ENCODE measurements at places on chromosomes 3 and 15.

GRCh38 chr3:120773932-120774331 is 31.4 kb downstream of the GTF2E1 start:
- DNase-seq: no peak

DNA sequence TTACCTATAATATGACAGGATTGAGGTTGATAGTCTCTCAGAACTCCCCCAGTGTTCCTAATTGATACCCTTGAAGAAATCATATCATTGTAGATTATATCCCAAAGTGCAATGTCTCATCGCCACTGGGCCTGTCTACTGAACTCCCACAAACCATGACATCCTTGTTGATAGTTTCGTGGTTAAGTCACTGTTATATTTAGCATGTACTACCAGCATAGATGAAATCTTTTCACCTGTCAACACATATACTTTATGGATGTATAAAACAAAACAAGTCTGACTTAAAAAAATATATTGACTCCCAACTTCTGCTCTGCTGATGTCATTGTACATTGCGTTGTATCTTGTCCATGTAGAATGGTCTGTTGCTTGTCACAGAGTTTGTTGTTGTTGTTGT is 128.1 kb downstream of the IQCH start:
- DNase-seq: no peak

GRCh38 chr15:75058127-75058905 is 34.9 kb downstream of the PPCDC start:
- DNase-seq: no peak

- peak; percentile 51 for DNase-seq
These were observed 61.0 kb downstream of the KLF13 start for GRCh38 chr15:31387479-31388118.

GRCh38 chr3:143697975-143698374 is 150.3 kb downstream of the SLC9A9 start:
- no peak for DNase-seq

DNA sequence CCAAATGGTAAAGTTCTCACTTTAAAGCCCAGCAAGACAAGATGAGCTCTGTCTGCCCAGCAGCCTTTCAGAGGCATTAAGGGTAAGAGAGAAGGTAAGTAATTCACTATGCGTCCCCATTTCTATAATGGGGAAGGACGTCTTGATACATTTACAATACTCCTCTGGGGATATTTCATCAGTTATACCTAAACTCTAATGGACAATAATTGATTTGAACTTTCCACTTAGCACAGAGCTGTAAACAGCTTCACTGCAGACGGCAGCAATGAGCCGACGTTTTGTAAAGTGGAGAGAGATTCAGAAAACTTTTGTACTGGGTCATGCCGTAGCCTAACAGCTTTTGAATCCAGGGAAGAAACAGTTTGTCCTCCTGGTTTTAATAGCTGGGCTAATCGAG is 127.4 kb downstream of the TIGIT start:
- no peak for DNase-seq

DNA sequence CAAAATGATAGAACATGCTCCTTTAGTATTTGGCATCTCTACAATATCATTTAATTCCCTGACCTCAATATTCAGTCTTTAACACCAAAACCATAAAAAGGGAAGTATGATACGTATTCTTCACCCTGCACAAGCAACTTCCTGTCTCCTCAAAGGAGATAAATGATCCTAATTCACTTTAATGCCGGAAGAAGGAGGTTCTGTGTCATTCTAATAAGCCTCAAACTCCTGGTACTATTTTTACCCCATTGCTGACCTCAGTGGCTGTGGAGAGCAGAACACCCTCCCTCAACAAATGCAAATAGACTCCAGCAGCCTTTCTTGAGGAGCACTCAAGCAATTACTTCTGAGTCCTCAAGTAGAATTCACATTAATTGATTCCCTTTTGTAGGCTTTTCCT is 173.3 kb downstream of the TMEM108 start:
- DNase-seq: no peak

GRCh38 chr3:172673210-172673679 is 37.6 kb downstream of the NCEH1 start:
- DNase-seq: peak; percentile 70

GRCh38 chr3:134743006-134743405 is 52.1 kb upstream of the EPHB1 start:
- DNase-seq: no peak

DNA sequence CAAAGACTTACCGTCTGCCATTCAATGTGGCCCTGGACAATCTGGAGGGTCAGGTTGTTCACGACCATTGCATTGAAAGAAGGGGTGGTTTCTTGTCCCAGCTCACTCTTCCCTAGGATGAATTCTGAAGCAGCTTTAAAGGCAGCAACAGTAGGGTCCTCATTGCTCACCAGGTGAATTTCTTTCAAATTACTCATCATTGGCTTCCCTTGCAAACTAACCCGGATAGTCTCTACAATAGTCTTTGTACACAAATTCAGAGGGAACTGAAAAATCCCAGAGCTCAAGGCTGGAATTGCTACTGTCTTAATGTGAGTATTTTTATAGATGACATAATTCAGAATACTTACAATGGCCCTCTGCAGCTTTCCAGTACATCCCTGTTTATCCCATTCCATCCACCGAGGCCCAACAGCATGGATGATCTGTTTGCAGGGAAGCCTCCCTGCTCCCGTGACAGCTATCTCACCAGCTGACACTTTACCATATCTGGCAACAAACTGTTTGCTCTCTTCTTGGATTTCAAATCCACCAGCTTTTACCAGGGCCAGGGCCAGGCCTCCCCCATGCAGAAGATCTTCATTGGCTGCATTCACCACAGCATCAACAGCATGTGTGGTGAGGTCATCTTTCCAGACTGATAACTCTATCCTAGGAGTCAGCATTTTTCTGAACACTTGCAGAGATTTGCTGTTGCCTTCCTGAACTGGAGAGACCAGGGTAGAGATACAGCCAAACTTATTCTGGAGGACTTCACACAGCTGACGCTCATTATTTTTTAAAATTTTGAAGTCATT is 8.6 kb downstream of the PARP9 start:
- DNase-seq: no peak

DNA sequence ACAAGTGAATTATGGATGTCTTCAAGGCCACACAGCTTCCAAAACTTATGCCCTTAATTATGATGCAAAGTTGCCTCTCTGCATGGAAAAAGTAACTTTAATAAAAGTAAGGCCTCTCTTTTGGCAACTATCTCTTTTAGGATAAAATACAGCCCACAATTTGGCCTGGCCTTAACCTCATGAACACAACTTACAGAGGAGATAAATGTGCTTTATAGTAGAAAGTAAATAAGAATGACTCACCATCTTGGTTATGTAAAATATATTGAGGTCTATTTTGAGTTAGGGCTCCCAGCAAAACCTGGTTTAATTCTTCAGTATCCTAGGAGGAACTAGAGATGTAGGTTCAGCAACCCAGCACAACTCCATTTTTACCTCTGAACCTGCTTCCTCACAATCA is 164.0 kb downstream of the ROBO2 start:
- DNase-seq: no peak

GRCh38 chr15:65355988-65356353 is 21.8 kb downstream of the IGDCC3 start:
- no peak for DNase-seq

DNA sequence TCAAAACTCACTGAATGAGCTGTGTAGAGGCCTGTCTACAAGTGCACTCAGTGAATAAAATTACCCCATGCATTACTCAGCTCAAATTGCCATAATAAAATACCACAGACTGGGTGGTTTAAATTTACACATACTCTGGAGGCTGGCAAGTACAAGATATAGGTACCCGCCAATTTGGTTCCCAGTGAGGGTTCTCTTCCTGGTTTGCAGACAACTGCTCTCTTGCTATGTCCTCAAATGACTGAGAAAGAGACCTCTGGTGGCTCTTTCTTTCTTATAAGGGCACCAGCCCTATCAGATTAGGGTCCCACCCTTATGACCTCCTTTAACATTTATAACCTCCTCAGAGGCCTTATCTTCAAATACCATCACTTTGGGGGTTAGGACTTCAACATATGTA is 237.0 kb downstream of the CPNE4 start:
- no peak for DNase-seq

GRCh38 chr3:105906836-105907235 is 38.0 kb upstream of the CBLB start:
- no peak for DNase-seq

DNA sequence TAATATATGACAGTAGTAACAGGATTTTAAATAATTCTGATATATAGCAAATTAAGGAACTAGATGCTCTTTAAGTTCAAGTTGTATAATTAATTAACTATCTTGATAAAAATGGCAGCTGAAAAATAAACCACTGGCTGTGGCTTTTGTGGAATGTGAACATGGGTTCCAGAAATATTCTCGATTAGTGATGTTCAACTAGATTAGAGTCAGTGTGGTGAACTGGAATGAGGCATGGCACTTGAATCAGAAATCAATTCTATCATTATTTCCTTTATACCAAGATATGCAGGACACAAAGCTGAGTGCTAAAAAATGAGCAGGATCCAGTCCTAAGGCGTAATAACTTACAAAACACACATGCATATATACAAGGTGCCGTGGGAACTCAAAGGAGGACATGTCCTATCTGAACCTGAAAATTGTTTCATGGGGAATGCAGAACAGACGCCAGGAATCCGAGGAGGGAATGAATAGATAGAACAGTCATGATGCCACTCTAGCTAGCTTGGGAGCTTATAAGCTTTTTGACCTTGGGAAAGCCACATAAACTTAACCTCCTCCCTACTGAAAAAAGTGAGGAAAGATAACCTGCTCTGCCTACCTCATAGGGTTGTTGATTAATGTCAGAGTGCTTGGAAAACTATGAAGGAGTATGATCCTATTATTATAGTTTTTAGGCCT is 402.4 kb downstream of the PLCL2 start:
- no peak for DNase-seq

- no peak for DNase-seq
These were observed 130.1 kb downstream of the DNAJB8 start for GRCh38 chr3:128336337-128337156.

DNA sequence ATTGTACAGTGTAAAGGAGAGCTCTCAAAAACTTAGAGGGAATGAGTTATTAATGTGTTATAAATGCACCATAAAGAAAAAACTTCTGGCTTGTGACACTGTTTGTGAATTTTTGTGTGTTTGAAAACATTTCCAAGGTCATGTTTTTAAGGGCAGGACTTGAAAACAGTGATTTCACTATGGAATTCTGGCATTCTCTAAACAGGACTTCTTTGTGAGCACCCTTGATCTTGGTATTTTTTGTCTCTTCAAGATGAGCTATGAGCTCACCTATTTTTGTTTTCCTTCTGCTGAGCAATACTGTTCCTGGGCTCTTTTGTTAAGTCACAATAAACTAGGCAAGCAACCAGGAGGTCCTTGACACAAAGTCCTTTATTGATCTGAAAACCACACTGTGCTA is 284.4 kb downstream of the RBMS3 start:
- DNase-seq: no peak

- no peak for DNase-seq
These were observed 28.2 kb downstream of the TPM1 start for GRCh38 chr15:63070681-63071129.

DNA sequence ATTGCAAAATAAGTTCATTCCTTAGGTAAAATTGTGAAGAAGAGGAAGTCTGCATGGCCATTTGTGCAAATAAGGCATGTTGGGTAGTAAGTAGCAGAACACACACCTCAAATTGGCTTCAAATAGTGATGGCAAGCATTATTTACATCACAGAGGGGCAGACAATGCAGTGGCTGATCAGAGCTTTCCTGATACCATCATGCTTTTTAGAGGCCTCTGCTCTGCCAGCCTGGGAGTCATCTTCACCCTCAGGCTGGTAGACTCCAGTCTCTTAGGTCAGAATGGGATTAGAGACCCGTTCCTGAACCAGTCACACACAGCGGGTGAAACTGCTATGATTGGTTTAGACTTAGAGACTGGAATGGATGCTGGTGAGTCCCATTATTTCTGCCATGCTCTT is 396.0 kb upstream of the MCTP2 start:
- DNase-seq: no peak

- DNase-seq: no peak
These were observed 8.8 kb upstream of the LRCH3 start for GRCh38 chr3:197782230-197782629.

GRCh38 chr3:45605534-45605933 is 11.0 kb downstream of the LIMD1 start:
- no peak for DNase-seq

DNA sequence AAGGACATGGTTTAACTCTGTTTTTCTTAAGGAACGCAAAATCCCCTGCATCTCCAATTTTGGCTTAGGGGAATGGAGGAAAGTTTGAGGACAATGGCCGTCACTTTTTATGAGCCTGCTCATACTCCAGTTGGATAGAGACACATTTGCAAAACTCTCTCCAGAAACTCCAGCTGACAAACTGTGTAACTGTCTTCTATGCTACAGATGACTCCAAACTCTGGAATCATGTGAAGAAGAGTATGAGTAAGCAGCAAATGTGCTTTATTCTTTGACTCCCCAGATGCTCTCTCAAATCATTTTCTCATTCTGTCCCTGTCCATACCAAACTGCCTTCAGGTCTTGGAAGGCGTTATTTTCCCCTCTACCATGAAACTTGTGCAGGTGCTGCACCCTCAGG is 226.5 kb upstream of the GPR149 start:
- DNase-seq: no peak

GRCh38 chr3:106850437-106850836 is 526.8 kb upstream of the CCDC54 start:
- DNase-seq: no peak

DNA sequence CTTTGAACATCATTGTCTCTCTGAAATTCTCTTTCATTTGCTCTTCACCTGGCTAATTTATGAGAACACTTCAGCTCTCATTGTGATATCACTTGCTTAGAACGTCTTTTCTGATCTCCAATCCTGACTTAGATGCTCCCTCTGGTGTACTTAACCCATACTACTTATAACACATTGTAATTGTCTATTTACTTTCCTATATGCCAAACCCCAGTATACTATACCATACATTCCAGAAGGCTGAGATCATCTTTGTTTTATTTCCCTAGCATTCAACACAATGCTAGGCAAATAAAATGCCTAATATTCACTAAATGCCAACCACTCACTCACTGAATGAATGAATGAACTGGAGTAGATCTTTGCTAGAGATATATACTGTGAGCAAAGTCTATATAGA is 27.0 kb upstream of the PEX5L start:
- no peak for DNase-seq

GRCh38 chr3:73228437-73228836 is 167.0 kb downstream of the EBLN2 start:
- DNase-seq: no peak
